Suprapubic skin (tissue), 4 donors: ENCODE measurements at places on chromosomes 7 and 10.

- no peaks in the 10 kb centered on the region for H3K27me3 ChIP-seq
- no peak overlapping the region for H3K4me3 ChIP-seq
- no peaks in the 10 kb centered on the region for H3K36me3 ChIP-seq
- DNase-seq, result no peak
- H3K27ac ChIP-seq, result peak overlapping the region; percentile 15
Measured at GRCh38 chr7:131540491-131541162, 15.8 kb downstream of the PODXL start.

GRCh38 chr7:33258491-33258951, 129.2 kb downstream of the BBS9 start:
- no peak overlapping the region for H3K27ac ChIP-seq
- no peak for DNase-seq
- no peaks in the 10 kb centered on the region for H3K36me3 ChIP-seq

DNA sequence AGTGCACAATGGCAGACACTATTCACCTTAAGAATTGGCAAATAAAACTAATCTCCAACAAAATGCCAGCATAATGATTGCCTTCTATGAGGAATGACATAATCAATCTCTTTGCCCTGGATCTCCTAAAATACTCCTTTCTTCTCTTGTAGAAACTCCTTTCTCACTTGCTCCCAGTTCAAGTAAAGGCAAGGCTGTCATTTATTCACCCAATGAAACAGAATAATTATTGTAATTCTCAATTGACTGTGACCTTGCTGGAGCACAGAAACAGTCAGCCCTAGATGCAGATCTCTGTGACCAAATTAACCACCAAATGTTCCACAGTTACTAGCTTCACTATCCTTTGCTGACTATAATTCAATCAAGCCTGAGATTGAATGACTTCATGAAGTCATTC, 99.3 kb downstream of the SEMA3C start:
- no peak overlapping the region for H3K27ac ChIP-seq
- no peaks in the 10 kb centered on the region for H3K27me3 ChIP-seq
- no peaks in the 10 kb centered on the region for H3K4me1 ChIP-seq
- no peak overlapping the region for H3K4me3 ChIP-seq
- H3K36me3 ChIP-seq, result no peaks in the 10 kb centered on the region
- DNase-seq, result no peak

DNA sequence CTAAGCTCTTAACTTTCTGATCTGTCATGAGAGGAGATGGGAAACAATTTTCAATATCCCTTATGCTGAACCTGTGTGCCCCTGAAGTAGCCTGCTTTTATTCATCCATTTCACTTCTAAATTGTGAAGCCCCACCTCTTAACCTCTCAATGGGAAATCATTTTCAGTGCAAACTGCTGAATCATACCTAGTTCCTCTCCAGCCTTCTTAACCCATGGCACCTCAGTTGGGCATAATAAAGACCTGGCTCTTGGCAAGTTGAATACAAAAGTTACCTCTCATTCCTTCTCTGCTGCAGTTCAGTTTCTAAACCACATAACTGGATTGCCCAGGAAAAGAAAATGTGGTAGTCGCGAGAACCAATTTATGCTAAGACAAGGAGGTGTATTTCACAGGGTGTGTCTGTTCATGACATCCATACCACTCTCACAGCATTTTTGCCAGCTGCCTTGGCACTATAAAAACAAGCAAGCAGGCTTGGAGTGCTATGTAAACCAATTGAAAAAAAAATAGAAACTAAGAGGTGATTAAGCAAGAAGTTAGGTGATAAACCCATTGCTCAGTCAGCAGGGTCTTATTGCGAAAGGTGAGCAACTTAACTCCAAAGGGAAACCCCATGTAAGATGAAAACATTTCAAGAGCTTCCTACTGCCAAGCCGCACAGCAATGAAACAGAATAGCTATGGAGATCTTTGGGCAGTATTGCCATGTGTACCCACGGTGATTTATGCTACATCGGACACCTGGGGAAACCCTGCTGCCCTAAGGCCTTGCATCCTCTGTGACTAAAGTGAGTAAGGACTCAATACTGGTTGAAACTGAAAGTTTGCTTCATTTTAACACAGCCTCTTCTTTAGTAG, 57.0 kb upstream of the DKK1 start:
- H3K27ac ChIP-seq, result no peak overlapping the region
- H3K36me3 ChIP-seq, result no peaks in the 10 kb centered on the region
- no peak for DNase-seq
- no peak overlapping the region for H3K4me3 ChIP-seq
- H3K27me3 ChIP-seq, result no peaks in the 10 kb centered on the region

DNA sequence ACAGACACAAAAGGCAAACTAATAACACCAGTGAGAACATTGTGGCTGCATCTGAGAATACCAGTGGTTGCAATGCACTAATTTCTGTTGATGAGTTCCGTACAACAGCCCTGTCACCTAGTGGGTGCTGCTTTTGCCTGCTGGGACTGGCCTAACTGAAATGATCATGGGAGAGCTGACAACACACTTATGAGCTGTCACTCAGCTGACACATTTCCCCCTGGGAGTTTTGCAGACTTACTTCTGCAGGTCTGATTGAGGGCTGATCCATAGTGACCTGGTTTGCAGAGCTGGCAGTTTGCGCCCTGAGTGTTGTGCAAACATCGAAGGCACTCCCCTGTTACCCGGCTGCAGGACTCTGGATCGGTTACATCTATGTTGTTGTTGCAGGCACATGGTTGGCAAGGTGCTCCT, 60.6 kb upstream of the LAMB1 start:
- no peak overlapping the region for H3K27ac ChIP-seq
- H3K27me3 ChIP-seq, result no peaks in the 10 kb centered on the region
- H3K4me3 ChIP-seq, result no peak overlapping the region
- H3K4me1 ChIP-seq, result no peaks in the 10 kb centered on the region

DNA sequence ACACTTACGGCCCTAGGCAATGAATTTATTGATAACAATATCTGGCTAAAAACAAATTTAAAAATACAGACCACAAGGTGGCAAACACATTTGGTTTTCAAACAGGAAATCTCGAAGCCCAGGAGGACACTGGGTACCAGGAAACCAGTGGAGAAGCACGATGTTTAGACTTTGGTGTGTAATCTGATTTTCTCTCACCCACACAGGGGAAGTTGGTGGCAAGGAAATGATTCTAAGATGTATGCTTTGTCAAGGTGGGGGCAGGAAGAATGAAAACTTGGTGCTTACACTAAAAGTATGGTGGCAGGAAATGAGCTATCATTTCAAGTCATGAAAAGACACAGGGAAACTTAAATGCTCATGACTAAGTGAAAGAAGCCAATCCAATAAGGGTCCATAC, 113.2 kb upstream of the ANKRD1 start:
- no peaks in the 10 kb centered on the region for H3K36me3 ChIP-seq
- peaks cover 11% of the 10 kb centered on the region for H3K4me1 ChIP-seq
- no peaks in the 10 kb centered on the region for H3K27me3 ChIP-seq
- H3K27ac ChIP-seq, result no peak overlapping the region
- DNase-seq, result no peak
